Colonic mucosa (tissue), 4 donors: ENCODE measurements at places on chromosomes 3 and 15. TPM values are rescaled to one million over a fixed set of nuclear protein-coding genes. Genes with fewer than 3 reads are reported as not detected.

The RASGRP1 gene
- total RNA-seq = 1.5 TPM

The HTR3E gene
- 0.13 TPM for total RNA-seq

The TP63 gene
- not detected for total RNA-seq

The CD96 gene
- 1.7 TPM for total RNA-seq

The BTLA gene
- 1.1 TPM for total RNA-seq

The HIGD2B gene
- total RNA-seq = not detected

The ARF4 gene
- total RNA-seq = 213 TPM

DNA sequence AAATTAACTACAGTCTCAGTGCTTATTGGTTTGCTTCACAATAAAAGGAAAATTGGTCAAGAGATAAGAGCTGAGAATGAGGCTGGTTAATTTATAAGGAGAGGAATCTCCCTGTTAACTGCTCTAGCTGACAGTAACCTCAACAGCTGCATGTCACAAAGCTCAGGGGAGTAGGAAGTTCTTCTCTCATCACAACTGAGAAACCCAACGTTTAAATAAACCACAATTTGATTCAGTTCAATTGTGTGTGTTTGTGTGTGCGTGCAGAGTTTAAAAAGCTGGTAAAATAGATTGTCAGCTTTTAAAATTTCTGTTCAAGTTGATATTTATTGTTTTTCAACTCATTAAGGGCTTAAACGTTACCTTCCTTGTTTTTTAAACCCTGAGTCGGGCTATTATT is 3.5 kb upstream of the TGFBR2 start:
- H3K27ac ChIP-seq = no peak overlapping the region
- H3K4me1 ChIP-seq = no peaks in the 10 kb centered on the region
- no peaks in the 10 kb centered on the region for H3K36me3 ChIP-seq
- no peak for DNase-seq

- H3K36me3 ChIP-seq = no peaks in the 10 kb centered on the region
- H3K4me1 ChIP-seq = no peaks in the 10 kb centered on the region
- no peak for DNase-seq
- H3K27me3 ChIP-seq = no peaks in the 10 kb centered on the region
- no peak overlapping the region for H3K27ac ChIP-seq
Measured at GRCh38 chr3:97960993-97961766, 11.1 kb downstream of the RIOX2 start.

GRCh38 chr3:60456180-60456579 is 795.1 kb downstream of the FHIT start:
- H3K4me3 ChIP-seq = no peak overlapping the region
- no peaks in the 10 kb centered on the region for H3K4me1 ChIP-seq
- no peaks in the 10 kb centered on the region for H3K27me3 ChIP-seq
- no peak for DNase-seq
